Fibroblast of villous mesenchyme (primary cell): ENCODE measurements at places on chromosomes 3 and 15.

DNA sequence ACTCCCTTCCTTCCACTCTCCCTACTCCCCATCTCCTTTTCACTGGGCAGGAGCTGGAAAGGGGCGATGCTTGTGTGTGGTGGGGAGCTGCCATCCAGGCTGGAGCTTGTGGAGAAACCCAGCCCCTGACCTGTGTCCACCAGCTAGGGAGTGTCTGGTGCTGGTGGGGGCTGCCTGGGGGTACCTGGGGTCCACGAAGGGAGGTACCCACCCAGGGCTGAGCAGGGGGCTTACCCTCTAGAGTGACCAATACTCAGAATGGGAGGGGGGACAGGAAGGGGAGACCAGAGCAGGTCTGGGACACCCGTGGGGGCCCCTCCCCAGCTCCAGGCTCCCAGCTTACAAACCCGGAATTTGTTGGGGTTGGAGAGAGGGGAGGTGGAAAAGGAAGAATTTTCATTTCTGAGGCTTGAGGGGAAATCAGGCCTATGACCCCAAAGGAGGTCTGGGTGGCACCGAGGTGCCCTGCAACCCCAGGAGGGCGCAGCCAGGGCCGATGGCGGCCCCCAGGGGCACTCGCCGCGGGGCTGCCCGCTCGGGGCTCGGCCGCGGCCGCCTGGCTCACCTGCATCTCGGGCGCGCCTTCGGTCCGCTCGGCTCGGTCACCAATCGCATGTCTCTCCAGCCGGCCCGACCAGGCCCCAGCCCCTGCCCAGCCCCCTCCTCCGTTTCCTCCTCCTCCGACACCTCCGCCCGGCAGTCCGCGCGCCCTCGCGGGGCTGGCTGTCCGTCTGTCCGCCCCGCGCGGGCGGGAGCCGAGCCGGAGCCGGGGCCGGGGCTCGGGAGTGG, 773 bp downstream of the LINGO1 start:
- DNase-seq, result no peak

DNA sequence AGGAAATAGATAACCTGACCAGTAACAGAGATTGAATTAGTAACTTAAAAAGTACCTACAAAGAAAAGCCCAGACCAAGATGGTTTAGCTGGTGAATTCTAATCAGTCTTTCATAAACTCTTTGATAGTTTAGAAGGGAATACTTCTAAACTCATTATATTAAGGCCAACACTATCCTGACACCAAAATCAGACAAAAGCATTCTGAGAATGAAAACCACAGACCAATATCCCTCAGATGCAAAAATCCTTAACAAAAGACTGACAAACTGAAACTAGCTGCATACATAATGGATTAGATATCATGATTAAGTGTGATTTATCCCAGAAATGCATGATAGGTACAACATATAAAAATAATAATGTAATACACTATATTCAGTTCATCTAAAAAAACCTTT, 115.6 kb downstream of the RFX7 start:
- no peak for DNase-seq

DNA sequence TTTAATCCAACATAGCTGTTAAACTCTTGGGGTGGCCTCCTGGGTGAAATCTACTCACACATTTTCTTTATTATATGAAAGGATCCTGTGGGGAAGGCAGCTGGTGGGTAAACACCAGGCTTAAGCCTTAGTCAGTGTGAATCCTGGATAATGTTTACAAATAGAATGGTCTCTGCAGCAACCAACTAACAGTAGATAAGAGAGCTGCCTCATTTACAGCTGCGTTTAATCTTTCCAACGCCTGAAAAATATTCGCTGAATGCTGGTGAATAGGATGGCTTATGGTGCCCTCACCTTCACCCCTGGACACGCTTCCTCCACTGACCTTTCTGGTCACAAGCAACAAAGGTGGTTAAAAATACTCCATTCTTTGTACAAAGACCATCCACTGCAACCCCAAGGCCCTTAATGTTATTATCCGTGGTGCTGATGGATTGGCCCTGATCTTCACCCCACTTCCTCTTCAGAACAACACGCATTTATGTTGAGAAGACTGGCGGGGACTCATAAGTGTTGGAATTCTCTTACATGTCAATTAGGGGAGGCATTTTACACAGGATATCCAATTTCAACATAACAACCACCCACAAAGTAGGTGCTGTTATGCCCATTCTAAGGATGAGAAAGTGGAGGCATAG, 120.0 kb upstream of the FRMD4B start:
- peak; percentile 55 for DNase-seq

DNA sequence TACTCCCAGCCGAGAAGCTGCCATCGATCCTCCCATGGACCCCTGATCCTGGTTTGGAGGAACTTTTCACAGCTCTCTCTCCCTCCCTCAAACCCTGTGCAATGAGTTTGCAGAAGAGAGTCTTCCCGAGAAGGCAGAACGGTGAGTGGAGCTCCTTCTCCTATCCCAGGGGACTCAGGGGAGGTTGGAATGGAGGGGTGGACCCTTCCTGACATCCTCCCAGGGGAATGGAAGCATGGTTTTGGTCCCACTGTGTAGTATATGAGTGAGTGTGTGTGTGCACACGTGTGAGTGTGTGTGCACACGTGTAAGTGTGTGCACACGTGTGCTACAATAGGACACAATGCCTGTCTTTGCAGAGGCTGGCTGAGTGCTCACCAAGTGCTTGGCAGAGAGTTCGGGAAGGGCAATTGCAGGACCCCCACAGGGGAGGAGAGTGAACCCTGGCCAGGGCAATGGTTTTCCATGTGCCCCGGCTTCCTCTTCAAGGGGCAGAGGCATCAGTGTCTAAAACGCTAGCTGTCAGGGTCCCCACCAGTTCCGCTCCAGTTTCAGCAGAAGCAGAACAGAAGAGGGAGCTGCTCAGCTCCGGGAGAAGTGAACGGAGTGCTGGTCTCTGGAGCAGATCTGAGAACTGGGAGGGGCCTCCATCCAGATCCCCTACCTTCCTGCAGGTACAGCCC, 13.8 kb upstream of the IL16 start:
- DNase-seq, result no peak

GRCh38 chr15:78880813-78881212, 8.1 kb downstream of the MORF4L1 start:
- peak; percentile 49 for DNase-seq

GRCh38 chr15:66909381-66909890, 156.0 kb upstream of the SMAD3 start:
- DNase-seq, result no peak

DNA sequence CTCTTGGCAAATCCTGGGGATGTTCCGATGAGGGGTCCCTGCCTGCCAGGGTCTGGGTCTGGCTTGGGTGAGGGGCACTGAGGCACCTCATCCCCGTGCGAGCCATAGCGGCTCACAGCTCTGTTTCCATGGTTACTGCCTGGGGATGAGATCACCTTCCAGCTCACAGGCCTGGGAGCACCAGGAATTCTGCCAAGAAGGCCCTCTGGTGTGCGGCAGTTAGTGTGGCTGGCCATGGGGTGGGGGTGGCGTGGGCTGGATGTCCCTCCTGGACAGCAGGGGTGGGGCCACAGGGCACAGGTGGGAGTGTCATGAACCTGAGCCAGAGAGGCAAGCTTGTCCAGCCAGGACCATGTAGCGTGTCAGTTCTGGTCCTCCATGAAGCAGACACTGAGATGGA, 22.1 kb upstream of the PRR23E start:
- DNase-seq, result peak; percentile 21

- DNase-seq, result peak; percentile 54
These were observed 2.3 kb downstream of the FLNB start for GRCh38 chr3:58010562-58010961.

GRCh38 chr15:42172475-42172874, 16.0 kb upstream of the PLA2G4F start:
- DNase-seq, result no peak

DNA sequence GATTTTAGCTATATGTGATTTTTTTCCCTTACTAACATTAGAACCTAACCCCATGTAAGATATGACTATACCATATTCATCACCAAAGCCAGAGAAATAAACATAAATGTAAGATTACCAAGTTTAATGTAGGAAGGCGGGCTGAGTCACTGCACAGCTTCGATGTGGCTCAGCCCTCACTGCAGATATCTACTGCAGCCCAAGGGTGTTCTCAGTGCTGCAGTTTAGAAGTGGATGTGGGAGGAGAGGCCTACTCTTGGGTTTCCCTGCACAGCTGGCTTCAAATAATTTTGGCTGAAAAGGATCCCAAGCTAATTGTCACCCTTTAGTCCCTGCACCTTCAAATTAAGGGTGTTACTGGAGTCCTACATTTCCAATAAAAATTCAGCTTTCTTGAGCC, 9.3 kb downstream of the ARPP19 start:
- peak; percentile 16 for DNase-seq

DNA sequence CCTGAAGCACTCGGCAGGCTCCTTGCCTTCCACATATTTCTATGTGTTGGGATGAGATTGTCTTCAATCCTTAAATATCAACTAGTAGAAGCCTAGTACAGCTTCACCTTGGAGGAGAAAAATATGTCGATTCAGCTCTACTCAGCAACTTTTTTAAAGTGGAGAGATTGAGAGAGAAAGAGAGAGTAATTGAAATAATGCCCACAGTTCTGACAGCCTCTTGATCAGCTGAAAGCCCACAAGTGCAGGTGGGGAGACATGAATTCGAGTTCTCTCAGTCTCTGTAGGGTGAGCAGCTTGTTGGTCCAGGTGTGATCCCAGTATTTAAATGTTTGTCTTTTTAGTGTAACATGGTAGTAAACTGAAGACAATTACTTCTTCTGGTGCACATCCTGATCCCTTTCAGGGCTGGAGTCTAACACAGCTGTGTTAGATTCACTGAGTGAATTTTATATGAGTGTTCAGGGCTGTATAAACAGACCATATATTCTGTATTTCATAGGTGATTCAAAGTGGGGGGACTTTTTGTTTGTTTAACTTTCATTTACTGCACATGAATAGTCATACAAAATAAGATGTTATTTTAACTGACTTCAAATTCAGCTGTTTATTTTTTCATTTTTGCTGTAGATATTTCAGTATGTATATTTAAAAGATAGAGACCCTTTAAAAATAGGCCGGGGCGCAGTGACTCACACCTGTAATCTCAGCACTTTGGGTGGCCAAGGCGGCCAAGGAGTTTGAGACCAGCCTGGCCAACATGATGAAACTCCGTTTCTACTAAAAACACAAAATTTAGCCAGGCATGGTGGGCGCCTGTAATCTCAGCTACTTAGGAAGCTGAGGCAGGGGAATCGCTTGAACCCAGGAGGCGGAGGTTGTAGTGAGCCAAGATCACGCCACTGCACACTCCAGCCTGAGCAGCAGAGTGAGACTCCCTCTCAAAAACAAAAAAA, 64.0 kb downstream of the ST6GAL1 start:
- no peak for DNase-seq

GRCh38 chr3:133152056-133152455, 113.9 kb downstream of the TMEM108 start:
- no peak for DNase-seq

DNA sequence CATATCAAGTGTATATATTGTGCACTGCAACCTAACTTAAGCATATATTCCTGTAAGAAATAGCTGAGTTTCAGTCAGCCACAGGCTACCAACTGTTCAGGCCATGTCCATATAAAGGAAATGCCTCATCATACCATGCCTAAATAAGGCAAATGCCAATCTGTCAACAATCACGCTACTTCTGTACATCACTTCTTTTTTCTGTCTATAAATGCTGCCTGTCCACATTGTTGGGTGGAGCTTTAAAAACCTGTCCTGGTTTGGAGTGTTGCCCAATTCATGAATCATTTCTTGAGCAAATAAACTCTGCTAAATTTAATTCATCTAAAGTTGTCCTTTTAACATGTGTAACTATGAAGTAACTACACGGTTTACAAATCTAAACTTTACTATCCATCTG, 1091.9 kb downstream of the NSUN3 start:
- peak; percentile 8 for DNase-seq

DNA sequence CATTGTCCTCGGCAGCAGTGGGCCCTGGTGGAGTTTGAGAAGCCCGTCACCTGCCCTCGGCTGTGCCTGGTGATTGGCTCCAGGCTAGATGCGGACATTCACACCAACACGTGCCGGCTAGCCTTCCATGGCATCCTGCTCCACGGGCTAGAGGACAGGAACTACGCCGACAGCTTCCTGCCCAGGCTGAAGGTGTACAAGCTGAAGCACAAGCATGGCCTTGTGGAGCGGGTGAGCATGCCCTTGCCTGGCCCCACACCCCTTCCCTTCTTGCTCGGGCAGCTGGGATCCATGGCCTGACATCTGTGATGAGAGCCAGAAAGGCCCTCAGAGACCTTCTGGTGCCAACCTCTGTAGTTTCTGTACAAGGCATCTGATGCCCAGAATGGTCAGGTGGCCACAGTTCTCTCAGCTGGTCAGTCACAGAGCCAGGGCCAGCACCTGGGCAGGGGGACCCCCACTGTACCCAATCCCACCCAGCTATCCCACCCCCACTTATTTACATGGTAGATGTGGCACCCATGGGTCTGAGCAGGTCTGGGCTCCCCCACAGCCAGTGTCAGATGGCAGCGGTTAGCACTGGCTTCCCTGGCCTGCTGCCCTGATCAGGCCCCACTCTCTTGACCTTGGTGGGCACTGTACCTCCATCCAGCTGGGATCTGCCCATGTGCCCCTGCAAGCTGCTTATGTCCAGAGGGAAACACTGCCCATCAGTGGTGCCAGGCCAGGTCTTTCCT, 124.9 kb downstream of the DNAJB8 start:
- DNase-seq, result no peak

- no peak for DNase-seq
These were observed 32.9 kb downstream of the RNF111 start for GRCh38 chr15:59020322-59020721.

- DNase-seq, result peak; percentile 81
These were observed 39.7 kb downstream of the GLDN start for GRCh38 chr15:51380999-51381806.

GRCh38 chr15:60395276-60396011, 2.3 kb downstream of the ANXA2 start:
- DNase-seq, result no peak

DNA sequence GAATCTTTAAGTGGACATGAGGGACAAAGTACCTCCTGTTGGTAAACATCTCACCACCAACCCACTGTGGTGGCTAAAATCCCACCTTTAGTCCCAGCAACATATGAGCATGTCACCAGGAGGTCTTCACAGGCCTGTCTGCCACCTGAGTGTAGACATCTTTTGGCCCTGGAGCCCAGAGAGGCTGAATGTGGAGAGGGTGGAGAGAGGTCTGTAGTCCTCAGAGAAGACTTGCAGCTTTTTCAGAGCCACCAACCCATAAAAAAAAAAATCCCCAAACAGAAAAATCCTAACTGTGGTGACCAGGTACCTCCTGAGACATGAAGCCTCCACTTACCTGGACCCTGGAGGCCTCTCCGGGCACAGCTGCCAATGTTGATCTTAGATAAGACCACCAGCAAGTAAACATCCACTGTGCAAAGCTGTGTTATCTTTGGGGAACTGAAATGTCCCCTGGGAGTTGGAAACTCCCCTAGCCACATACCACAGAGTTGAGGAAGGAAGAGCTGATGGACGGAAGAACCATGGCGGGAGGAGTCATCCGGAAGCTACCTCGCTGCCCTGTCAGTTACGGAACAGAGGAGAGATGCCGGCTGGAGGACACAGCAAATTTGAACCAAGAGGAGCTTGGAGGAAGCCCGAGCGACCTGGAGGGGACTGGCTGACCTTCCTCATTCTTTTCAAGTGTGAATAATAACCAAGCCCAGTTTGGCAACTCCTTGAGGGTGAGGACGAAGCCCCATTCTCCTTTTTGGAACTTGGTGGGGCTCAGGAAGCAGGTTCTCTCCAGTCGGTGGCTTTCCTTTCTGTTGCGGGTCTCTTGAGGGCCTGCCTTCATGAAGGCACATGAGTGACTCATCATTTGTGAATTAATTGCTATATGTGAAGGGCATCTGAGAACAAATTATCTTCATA, at the start of gene GHRL:
GHRL (minus strand) TSS at position 443 of the 915 bp plus-strand sequence. CDS start 2,767 bp downstream, outside the sequence.
- DNase-seq, result no peak

GRCh38 chr15:89400116-89400781, 65.6 kb upstream of the POLG start:
- no peak for DNase-seq

GRCh38 chr3:126132751-126133511, 47.5 kb downstream of the ALDH1L1 start:
- no peak for DNase-seq
